ENCODE measurements at places on chromosomes 4 and X.
A peak's percentile ranks its signal among the peaks of the same experiment; 100 is the strongest.

GRCh38 chr4:40369437-40370274 is 34.5 kb downstream of the CHRNA9 start:
- no peak for DNase-seq

DNA sequence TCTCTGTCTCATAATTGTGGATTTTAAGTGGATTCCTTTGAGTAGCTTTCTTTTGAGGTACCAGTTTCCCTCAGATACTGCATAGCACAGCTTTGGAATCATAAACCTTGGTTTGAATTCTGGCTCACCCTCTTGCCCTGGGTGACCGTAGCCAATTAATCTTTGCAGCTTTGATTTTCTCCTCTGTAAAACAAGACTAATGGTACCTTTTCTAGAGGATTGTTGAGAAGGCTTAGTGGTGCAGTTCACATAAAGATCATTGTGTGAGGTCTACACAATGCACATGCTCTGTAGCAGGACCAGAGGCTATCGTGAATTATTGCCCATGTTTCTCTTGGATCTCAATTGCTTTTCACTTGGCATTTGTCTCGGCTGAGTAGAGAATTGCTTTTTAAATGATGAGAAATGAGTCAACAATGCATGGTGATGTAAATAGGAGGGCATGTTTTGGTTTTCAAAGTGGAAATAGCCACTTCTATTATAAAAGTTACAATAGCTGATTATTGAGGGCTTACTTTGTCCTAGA is 47.9 kb downstream of the TMEM131L start:
- no peak for DNase-seq

DNA sequence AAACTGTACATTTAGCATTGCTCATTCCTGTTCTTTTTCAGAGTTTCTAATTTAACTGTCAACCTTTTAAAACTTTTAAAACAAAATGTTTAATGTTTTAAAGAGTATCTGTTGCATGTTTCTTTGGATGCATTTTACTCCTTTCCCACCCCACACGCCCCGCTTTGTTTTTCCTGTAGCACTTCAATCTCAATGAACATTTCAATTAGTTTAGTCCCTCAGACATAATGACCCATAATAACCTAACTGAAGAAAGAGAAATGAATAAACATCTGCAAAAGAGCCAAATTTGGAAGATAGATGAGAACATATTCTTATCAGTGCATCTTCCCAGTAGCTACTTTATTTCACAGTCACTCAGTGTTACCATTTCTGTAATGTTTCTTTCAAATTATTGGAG is 7.5 kb downstream of the PCDH10 start:
- no peak for DNase-seq

DNA sequence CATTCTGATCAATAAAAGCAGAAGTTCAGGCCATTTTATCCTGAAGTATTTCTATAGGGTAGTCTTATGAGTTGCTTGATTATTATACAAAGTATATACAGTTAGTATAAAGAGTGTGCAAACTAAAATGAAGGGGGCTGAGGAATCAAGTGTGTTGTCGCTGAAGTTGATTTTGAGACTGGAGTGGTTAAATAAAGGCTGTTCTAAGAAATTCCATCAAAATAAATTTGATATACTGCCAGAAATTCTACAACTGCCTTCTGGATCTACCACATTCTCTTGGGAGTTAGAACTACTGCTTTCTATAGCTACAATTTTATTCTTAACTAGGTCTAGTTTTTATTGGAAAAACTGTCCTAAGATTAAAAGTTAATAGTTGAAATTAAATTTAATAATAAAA is 12.4 kb downstream of the EDNRA start:
- no peak for DNase-seq

DNA sequence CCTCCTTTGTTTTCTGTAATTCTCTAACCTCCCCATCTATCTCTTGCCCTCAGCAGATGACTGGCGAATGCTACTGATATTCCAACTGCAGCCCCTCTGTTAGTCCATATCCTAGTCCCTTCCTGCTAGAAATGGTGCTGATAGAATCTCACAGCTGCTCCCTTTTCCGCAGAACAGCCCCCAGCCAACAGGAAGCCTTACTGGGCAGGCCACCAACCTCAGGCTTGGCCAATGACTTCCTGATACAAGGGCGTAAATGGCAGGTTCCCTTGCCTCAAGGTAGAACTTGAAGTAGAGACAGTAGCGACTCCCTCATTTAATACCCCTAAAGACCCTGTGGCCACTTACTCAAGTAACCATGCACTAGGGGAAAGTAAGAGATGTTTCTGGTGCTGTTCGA is 26.7 kb upstream of the SLC2A9 start:
- DNase-seq: peak; percentile 24

DNA sequence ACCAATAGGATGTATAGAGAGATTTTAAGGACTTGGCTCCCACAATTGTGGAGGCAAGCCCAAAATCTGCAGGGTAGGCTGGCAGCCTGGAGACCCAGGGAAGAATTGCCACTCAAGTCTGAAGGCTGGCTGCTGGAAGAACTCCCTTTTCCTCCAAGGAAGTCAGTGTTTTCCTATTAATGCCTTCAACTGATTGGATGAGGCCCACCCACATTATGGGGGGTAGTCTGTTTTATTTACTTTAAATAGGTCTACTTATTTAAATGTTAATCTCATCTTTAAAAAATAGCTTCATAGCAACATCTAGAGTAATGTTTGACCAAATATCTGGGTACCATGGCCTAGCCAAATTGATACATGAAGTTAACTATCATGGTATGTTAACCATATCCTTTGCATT is 18.7 kb downstream of the LSM6 start:
- DNase-seq: no peak

GRCh38 chr4:73988061-73988460 is at the start of gene PPBP:
Gene PPBP (minus strand): TSS chr4:73988190. CDS start chr4:73988103, 87 bp downstream.
- DNase-seq: peak; percentile 15

GRCh38 chr4:126939401-126939800 is 693.4 kb upstream of the INTU start:
- DNase-seq: no peak

GRCh38 chr4:113169368-113169767 is 119.9 kb downstream of the ANK2 start:
- DNase-seq: no peak

GRCh38 chr4:44616621-44617020 is 34.8 kb downstream of the YIPF7 start:
- no peak for DNase-seq

GRCh38 chrX:97039363-97040029 is 155.8 kb downstream of the RPA4 start:
- DNase-seq: no peak

DNA sequence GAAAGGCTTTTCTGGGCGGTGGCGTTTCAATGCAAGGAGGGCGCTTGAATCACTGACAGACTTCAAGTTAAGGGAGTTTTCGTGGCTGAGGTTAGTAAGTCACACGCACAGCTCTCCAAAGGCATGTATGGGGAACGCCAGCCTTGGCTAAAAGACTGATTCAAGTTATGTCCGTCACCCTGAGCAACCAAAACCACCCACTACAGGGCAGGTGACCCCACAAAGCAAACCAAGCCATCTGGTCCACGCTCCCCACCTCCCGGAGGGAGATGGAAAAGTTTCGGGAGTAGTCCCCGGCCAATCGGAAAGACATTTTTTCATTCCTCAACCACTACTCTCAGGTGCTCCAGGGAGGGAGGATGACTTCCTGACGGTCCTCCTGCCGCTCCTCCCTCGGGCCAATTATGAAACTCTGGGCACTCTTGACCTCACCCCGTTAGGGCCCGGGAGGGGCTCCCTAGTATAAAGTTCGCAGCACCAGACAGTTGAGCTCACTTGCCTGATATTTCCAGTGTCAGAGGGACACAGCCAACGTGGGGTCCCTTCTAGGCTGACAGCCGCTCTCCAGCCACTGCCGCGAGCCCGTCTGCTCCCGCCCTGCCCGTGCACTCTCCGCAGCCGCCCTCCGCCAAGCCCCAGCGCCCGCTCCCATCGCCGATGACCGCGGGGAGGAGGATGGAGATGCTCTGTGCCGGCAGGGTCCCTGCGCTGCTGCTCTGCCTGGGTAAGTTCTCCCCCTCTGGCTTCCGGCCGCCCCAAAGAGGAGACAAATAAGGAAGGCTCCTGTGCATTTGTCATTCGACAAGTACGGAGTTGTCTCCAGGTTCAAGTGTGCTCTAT is at the start of gene EREG:
TSS of gene EREG (plus strand) at position 494 of the 840 bp plus-strand sequence. CDS start at position 658, 164 bp downstream.
- DNase-seq: no peak

GRCh38 chr4:128862608-128863311 is 53.3 kb downstream of the JADE1 start:
- no peak for DNase-seq

DNA sequence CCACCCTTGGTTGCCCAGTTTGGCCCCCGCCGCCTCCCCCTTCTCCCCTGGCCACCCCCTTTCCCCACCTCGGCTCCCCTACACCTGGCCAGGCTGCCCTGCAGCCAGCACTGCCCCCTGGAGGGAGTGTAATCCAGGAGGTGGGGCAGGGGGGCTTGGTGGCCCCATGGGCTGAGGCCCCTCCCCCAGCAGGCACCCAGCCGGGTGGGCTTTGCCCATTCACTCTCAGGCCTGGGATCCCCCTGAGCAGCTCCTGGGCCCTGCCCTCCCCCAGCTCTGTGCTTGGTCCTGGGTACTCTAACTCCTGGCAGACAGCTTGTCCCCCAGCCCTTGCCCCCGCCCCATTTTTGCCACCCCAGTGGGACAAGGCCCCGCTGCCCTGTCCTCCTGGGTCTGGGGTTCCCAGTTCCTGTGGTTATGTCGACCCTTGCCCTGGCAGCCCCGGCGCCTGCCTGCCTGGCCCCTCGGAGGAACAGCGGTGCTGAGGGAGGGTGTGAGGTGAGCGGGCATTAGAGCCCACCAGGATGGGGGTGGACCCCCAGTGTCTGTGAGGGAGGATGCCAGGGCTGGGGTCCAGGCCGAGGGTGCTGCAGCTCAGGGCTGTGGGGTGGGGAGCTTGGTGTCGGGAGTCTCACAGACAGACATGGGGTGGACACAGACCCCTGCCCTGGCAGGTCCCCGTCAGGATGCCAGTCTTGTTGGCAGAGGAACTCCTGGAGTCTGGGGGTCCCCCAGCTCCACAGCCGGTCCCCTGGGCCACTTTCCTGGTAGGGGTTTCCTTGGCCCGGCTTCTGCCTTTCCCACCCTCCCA is 10.2 kb downstream of the NAT8L start:
- no peak for DNase-seq

- no peak for DNase-seq
Observed at GRCh38 chrX:138986866-138987265, 275.3 kb upstream of the FGF13 start.

- no peak for DNase-seq
Observed at GRCh38 chr4:127920521-127920920, 39.8 kb downstream of the PLK4 start.

GRCh38 chrX:7055386-7056137 is 92.0 kb upstream of the STS start:
- no peak for DNase-seq

- peak; percentile 43 for DNase-seq
Observed at GRCh38 chr4:119313237-119313636, 8.7 kb downstream of the FABP2 start.

DNA sequence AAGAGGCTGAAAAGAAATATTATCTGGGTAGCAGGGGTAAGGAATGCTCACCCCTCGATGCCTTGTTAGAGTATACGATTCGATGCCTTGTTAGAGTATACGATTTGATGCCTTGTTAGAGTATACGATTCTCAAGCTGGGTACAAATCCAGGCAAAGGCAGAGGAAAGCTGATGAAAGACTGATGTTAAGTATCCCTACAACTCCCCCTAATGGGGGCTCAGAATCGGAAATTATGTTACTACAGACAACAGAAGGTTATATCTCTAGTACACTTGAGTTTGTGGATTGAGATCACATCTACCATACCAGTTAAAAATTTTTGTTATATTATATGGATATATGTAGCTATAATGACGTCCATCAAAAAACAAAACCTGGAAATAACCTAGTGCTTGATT is 4.8 kb downstream of the LRRC66 start:
- DNase-seq: peak; percentile 54

DNA sequence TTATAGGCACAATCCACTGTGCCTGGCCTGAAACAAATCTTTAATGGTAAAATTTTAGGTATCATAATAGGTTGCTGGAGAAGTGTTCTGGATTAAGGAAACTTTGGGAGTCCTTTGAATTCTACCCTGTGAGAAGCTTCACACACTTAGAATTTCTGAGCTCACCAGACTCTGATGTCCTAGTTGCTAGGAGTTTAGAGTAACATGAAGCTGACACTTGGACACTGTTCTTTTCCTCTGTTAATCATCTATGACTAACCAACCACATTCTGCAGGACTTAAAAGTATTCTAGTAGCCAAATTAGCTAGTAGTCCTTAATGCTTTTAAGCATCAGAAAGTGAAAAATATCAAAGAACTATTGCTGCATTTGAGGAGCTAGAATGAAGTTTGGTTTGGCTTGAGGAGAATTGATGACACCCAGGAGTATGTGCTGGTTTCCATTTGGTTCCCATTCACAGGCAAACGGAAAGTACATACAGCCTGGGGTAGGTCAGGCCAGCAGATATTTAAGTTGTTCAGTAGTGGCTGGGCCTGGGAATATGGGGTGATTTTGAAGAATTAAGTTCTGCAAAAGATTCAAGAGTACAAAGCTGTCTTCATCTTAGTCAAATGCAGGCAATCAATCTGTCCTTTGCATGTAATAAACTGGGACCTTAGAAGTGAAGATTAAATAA is 38.8 kb upstream of the IGFBP7 start:
- no peak for DNase-seq

DNA sequence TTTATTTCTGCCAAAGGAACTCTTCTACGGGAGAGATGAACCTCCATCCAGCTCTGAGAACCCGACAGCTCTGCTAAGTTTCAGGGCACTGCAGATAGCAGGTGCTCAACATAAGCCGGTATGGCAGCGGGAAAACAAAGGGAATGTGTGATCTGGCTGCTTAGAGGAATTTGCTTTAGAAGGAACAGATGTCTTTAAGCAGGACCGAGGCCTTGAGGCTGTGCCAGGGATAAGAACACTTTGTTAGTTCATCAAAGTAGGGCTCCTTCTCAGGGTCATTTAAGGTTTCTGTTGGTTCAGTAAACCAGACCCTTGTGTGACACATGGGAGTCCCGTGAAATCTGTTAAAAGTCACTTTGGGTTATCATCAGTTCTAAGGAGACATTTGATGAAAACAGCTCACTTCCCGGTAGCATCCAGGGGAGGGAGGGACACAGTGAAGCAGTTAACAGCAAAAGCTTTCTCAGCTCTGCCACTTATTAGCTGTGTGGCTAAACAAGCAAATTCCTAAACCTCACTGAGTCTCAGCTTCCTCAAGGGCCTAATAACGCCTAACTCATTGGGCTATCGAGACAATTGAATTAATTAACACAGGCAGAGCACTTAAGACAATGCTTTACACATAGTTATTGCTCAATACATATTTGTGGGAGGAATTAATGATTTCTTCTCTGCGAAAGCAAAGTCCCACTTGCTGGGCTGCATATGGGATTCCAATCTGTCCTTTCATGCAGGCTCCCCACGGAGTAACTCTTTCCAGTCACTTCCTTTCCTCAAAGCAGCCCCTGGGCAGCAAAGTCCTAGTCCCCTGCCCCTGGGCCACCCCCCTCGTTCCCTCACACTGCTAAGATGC is 2.9 kb upstream of the FTSJ1 start:
- no peak for DNase-seq
